ENCODE measurements at places on chromosomes 2 and 18.

- DNase-seq, result no peak
Observed at GRCh38 chr2:58512878-58513277, 271.8 kb upstream of the FANCL start.

DNA sequence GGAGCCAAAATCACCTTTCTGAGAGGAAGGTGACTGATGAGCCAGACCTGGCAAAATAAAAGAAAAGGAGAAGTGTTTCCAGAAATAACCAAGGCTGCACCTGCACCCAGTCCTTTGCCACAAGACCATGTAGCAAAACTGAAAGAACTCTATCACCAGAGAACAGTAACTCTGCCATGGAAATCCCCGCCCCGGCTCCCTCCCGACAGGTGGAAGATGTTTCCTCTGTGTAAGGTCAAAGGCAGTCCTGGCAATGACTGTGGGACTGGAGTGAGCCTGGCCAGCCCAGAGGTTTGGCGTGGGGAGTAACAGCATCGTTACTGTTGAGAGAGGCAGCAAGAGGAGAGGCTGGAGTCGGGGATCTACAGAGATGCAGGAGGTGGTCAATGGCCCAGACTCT lies 42.3 kb downstream of the SPRED2 start:
- no peak for DNase-seq

DNA sequence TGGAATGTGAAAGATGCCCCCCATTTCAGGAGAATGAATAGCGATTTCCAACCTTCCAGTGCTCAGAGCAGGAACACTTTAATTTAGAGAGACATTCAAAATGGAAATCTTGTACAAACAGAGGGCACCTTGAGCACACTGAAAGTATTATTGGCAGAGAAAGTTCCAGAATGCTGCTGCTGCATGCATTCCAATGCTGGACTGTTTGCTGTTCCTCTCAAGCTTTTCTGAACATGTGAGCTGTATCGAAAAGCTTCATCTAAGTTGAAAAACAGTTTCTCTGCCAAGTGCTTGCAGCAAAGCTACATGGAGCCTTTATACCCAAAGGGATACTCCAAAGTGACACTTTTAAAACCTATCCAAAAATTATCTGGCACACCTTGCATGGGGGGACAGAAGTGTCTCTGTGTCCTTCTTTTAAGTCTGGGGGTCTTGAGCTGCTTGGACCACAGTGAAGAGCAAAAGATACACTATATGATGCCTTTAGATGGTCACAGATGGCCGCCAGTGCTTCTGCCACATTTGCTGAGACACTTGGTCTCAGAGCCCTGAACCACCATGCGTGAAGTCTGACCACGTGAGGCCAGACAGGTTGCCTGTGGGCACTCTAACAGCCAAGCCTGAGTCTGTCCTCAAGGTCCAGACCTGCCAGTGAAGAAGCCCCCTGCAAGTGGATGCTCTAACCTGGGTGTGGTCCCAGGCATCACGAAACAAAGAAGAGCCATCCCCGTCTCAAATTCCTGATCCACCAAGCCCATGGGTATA lies 18.8 kb downstream of the UXS1 start:
- DNase-seq, result no peak

GRCh38 chr2:200435379-200435778 lies 74.5 kb downstream of the KCTD18 start:
- no peak for DNase-seq

GRCh38 chr2:127220102-127220767 lies at the start of gene CYP27C1:
Gene CYP27C1 (minus strand): TSS chr2:127220299. CDS start chr2:127220270, 29 bp downstream.
- no peak for DNase-seq

- DNase-seq, result no peak
Observed at GRCh38 chr18:6624661-6625311, 104.7 kb upstream of the ARHGAP28 start.

DNA sequence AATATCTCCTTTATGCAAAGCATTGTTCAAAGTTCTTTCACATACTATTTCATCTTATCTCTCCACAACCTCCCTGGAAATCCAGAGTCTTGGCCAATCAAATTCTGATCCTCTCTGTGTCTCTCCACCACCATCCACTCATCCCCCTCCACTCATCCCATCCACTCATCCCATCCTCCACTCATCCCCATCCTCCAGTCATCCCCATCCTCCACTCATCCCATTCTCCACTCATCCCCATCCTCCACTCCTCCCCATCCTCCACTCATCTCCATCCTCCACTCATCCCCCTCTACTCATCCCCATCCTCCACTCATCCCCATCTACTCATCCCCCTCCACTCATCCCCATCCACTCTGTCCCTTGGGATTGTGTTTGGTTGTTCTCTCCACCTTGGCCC lies 101.1 kb downstream of the BCL2 start:
- no peak for DNase-seq

DNA sequence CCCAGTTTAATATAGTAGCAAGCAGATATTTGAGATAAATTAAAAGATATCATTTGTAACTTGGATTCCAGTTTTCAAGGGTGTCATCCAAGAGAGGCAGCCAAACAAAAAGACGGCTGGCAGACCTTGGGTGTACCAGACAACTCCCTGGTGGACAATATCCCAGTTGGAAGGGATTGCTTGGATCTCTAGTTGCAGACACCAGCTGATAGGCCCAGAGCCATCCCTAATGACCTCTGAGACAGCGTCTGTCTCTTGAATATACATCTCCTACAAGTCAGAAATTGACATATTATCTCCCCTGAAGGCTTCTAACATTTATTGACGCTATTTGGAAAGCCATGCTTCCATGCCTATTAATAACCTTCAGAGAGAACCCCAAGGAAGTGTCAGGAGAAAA lies 67.7 kb downstream of the ACVR1 start:
- DNase-seq, result no peak

- no peak for DNase-seq
Observed at GRCh38 chr2:217058791-217059755, 199.2 kb upstream of the TNP1 start.

- no peak for DNase-seq
Observed at GRCh38 chr2:121018136-121019061, 266.6 kb downstream of the TFCP2L1 start.

DNA sequence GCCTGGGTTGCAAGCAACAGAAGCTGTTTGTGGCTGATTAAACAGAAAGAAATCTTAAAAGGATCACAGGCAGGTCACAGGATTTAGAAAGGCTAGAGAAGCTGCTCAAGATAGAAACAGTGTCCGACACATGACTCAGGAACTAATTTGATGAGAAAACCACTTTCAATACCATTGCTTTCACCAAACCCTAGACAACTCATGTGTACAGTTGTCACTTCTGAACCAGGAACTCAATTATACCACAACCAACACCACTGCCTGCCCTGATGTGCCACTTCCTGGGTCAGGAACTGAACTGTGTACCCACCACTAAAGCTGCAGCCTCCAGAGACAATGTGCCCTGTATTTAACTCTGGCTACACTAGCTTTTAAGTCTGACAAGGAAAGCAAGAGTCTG lies 56.0 kb downstream of the TMEM247 start:
- DNase-seq, result no peak

- DNase-seq, result peak; percentile 46
Observed at GRCh38 chr2:12716032-12716281, 779 bp upstream of the TRIB2 start.

DNA sequence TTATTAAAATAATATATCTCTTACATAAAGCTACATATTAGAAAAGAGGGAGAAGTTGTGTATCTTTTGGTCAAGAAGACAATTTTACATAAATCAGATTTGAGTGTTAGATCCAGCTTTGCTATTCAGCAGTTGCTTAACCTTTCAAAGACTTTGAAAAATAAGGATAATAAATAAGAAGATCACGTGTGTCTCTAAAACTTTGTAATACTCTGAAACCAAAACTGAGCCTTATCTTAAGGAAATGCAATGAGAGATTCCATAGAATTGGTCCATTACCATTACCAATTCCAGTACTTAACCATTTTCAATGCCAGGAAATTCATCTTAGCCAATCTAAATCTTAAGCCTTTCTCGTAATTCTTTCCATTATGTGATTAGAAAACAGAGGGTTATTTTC lies 89.2 kb upstream of the COL5A2 start:
- no peak for DNase-seq
